Adipocyte (in vitro differentiated cells): ENCODE measurements at places on chromosomes 2 and 18.

- DNase-seq, result no peak
Measured at GRCh38 chr2:100039291-100039980, 103.0 kb downstream of the AFF3 start.

- DNase-seq, result no peak
Measured at GRCh38 chr2:37232131-37232933, 874 bp downstream of the NDUFAF7 start.

DNA sequence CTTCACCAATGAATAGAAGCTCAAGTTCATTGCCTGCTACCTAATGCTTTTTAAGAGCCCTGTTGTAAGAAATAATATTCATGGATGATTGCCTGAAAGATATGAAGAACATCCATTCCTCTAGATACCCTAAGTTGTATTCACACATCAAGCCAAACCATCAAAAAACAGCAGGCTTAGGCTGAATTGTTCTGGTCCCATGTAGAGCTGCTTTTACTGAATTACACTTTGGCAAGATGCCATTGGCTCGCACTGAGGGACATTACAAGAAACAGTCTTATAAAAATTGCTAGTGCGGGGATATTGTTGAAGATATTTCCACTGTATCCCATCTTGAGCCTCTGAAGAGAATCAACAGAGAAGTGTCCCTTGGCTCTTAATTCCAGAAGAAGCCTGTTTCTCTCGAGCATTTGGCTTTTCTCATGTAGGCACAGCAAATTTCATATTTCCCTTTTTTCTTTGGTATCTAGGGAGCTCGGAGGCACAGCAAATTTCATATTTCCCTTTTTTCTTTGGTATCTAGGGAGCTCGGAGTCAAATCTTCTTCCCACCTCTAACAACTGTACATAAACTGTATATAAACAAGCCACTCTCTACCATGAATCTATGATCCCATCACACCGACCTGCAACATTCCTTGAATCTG is 107.5 kb downstream of the COLEC12 start:
- no peak for DNase-seq

- no peak for DNase-seq
Measured at GRCh38 chr2:129492548-129492947, 486.9 kb upstream of the RAB6C start.

- peak; percentile 88 for DNase-seq
Measured at GRCh38 chr18:48929941-48930713, 20.6 kb downstream of the SMAD7 start.

DNA sequence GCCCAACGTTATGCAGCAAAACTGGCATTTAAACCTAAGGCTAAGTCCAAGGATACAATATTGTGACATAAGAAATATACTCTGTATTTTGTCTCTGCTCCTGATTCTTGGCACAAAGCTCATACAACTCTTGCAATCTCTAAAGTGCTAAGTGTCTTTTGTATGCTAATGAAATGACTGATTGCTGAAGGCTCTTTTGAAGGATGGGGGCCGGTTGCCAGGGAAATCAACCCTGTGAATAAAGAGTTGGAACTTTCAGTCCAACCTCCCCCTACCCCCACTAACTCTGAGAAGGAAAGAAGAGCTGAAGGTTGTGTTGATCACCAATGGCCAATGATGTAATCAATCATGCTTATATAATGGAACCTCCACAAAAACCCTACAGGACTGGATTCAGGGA is 40.3 kb downstream of the SESTD1 start:
- no peak for DNase-seq

GRCh38 chr2:239916205-239917124 is 108.7 kb downstream of the NDUFA10 start:
- no peak for DNase-seq

DNA sequence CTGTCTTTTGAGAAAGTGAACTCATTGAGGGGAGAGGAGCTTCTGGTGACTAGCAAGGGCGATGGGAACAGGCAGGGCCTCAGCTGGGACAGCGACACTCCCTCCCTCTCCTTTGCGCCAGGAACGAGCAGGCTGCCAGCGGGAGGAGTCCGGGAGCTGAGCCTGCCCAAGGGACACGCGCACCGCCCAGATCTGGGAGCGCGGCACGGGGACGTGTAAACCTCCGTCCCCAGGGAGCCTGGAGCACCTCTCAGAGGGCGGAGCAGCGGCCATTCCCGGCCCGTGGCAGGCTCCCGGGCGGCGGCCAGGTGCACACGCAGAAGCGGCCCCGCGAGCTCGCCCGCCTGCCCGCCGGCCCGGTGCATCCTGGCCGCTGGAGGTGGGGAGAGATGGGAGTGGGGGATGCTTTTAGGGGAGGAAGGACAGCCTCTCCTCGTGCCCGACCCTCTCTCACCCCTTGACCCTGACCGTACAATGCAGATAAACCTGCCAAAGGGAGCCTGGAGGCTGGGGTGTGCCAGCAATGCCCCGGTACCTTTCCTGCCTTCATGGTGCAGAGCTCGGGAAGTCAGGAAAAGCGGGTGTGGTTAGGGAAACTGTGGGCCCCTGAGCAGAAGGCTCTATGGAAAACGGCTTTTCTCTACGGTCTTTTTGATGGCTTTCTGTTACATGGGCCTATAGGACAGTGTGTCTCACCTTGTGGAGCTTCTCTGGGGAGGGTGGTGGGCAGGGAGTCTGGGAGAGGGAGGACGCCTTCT is 2.2 kb downstream of the AQP4 start:
- DNase-seq, result no peak

GRCh38 chr2:26903676-26904075 is 55.7 kb downstream of the DPYSL5 start:
- DNase-seq, result no peak

DNA sequence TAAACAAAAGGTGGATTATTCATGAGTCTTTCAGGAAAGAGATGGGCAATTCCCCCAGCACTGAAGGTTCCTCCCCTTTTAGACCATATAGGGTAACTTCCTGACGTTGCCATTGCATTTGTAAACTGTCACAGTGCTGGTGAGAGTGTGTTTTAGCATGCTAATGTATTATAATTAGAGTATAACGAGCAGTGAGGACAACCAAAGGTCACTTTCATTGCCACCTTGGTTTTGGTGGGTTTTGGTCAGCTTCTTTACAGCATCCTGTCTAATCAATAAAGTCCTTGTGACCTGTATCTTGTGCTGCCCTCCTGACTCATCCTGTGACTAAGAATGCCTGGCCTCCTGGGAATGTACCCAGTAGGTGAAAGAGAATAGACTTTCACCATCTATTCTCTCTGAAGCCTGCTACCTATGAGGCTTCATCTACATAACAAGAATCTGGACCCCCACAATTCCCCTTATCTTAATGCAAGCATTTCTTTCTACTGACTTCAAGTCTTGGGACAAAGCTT is 148.7 kb downstream of the CABLES1 start:
- no peak for DNase-seq

DNA sequence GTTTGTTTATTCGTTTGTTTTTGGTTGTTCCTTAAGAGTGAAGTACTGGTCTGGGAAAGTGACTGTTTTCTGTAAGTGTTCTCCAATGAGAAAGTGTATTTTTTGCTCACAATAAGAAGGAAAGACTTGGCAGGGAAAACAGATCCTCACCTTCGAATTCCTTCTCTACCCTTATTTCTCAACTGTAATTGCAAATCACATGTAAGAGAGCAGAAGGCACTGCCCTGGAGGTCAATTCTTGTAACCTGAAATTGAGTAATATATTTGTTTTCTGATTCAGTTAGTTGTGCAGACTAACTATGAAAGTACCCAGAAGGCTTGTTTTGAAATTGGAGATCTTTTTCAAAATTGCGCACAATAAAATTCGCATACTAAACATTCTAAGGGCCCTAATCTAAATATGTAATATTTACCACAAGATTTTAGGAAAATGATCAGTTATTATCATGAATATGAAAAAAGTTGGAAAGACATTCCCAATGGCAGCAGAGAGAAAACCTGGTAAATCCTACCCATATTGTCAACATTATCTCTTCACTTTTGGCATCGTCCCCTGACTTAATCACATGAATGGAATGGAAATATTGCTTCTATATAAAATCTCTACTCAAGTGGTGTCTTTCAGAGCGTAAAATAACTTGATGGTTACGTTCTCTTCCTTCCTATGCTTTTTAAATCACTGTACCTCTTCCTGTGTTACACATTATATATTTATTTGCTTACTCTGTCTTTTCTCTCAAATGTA is 24.1 kb downstream of the TFPI start:
- DNase-seq, result no peak

DNA sequence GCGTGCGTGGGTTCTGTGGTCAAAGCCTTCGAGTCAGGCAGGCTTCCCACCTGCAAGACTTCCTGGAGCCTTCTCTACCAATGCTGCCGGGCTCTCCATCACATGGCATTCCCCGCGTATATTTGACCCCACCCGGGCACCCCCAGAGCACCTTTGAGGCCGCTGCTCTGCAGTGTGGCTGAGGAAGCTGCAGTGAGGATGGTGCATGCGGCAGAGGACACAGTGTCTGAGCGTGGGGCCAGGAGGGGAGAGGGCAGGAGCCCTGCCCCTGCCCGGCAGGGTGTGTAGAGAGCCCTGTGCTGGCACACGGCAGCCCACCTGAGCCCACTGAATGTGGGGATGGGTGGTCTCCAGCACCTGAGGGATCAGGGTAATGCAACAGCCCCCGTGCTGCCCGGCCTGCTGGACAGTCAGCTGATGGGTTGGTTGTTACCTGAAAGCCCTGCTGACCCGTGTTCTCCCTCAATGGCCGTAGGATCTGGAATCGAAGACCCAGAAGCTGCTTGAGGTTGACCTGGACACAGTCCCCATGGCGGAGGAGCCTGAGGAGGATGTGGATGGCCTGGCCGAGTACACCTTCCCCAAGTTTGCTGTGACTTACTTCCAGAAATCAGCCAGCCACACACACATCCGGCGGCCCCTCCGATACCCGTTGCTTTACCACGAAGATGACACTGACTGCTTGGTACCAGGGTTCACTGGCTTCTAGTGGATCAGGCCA is 36.8 kb upstream of the GPR17 start:
- no peak for DNase-seq

DNA sequence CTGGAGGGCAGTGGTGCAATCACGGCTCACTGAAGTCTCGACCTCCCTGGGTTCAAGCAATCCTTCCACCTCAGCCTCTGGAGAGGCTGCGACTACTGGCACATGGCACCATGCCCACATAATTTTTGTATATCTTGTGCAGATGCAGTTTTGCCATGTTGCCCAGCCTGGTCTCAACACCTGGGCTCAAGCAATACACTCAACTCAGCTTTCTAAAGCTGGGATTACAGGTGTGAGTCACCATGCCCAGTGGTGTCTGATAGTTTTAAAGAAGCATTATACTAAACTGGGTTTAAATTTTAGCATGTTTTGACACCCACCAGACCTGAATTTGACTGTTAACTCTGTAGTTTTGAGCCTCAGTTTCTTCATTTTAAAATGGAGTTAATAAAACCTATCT is 109.4 kb upstream of the SLC38A11 start:
- no peak for DNase-seq

GRCh38 chr2:121611730-121612705 is 37.2 kb downstream of the CLASP1 start:
- no peak for DNase-seq

GRCh38 chr2:105787376-105788318 is 42.9 kb downstream of the NCK2 start:
- DNase-seq, result no peak

GRCh38 chr18:80010551-80010906 is 22.2 kb upstream of the TXNL4A start:
- DNase-seq, result no peak

- no peak for DNase-seq
Measured at GRCh38 chr2:186126181-186126580, 359.9 kb upstream of the ZC3H15 start.

DNA sequence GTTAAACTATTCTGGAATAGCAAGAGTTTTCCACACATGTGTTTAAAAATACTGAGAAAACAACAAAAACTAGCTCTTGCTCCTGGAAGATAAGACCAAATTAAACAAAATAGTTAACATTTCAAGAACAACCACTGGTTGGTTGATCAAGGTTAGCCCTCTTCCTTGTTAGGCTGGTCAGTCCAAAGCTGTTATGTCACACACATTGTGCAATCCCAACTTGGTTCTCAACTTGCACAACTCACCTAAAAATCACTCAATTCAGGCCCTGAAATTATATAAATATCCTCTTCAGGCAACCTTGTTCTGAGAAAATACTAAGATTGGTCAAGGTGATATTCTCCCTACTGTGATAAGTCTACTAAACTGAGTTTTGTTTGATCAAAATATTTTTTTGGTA is 169.7 kb upstream of the LRP1B start:
- DNase-seq, result peak; percentile 19

- peak; percentile 61 for DNase-seq
Measured at GRCh38 chr2:207528980-207529329, 807 bp upstream of the CREB1 start.

DNA sequence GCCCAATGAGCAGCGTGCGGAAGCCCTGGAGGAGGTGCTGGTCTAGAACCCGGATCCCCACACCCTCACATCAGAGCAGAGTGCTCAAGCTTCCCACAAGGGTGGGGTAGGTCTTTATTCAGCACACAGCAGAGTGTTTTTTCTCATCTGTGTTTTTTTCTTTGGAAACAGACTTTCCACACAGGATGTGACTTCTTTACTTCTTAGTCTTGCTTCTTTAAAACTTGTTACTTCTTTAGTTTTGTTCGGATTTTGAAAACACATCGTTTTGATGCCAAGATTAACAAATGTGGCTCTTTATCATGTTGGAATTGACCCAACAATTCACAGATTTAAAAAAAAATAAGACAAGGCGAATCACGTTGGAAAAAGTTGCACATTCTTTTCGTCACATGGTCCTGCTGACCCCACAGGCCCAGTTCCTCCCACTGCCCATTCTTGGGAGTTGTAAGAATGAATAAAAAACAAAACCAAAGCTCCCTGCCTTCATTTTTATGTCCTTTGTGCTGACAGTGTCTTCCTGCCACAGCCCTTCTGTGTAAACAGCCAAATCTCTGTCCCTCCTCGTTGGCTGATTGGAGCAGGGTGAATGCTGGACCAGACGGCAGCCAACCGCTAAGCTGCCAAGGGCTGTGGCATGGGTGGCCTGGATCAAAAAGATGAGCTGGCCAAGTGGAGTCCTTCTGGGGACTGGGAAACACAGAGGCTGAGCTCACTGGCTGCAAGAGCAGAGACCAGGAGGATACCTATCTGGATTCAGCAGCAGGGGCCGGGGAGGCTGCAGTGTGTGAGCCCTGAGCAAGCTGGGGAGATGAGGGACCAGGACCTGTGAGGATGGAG is 81.6 kb downstream of the TWIST2 start:
- no peak for DNase-seq

- DNase-seq, result peak; percentile 1
Measured at GRCh38 chr18:36665952-36666351, 162.8 kb downstream of the TPGS2 start.

DNA sequence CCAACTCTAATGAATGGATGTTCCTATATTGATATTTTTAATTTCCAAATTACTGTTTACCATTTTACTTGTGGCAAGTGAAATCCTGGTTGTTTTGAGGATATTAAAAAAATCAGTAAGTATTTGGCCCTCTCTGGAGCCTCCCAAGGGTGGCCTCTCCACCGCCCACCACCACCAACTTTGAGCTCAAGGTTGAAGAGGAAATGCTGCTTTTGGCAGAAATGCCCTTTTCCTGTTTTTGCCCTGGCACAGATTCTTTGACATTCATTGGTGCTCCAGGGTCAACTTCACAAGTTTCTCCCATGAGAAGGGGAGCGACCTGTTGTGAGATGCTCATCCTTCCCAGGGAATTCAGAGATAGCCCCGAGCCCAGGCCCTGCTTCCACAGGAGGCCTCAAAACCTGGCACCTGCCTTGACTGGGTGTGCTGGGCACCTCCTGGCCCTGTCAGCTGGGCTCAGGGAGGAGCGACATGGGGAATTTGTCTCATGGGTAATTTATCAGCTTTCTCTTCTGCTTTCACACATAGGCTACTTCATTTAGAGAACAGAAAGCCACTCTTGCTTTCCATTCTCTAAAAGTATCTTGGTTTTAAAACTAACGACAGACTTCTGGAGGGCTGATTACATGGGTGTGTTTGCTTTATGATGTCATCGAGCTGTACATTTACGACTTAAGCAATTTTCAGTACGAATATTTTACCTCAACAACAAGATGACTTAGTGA is 6.9 kb downstream of the CD8A start:
- DNase-seq, result no peak
